CD4-positive, alpha-beta T cell treated with Interleukin-10 for 1 hour (primary cell): ENCODE measurements at places on chromosomes 4 and X.

DNA sequence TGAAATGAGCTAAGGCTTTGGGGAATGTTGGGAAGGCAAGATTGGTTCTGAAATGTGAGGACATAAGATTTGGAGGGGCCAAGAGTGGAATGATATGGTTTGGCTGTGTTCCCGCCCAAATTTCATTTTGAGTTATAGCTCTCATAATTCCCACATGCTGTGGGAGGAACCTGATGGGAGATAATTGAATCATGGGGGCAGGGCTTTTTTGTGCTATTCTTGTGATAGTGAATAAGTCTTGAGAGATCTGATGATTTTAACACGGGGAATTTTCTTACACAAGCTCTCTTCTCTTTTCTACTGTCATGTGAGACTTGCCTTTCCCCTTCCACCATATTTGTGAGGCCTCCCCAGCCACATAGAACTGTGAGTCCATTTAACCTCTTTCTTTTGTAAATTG lies 157.6 kb upstream of the C1QTNF7 start:
- DNase-seq, result no peak

DNA sequence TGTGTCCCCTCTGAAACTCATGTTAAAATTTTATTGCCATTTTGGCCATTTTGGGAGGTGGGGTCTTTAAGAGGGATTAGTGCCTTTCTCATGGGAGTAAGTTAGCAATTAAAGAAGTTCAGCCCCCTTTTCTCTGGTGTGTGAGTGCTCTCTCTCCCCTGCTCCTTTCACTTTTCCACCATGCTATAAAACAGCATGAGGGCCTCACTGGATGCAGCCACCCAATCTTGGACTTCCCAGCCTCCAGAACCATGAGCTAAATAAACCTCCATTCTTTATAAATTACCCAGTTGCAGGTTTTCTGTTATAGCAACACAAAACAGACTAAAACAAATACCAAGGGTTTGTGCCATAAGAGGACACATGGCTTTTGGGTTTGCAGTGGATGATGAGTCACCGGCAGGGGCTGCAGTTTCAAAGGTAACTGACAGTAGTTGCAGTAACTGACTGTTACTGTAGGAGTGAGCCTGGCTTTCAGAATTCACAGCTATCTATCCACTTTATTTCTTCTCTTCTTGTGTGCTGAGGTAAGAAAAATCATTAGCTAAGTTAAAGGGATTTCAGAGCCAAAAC lies 121.5 kb downstream of the PPEF1 start:
- DNase-seq, result no peak

DNA sequence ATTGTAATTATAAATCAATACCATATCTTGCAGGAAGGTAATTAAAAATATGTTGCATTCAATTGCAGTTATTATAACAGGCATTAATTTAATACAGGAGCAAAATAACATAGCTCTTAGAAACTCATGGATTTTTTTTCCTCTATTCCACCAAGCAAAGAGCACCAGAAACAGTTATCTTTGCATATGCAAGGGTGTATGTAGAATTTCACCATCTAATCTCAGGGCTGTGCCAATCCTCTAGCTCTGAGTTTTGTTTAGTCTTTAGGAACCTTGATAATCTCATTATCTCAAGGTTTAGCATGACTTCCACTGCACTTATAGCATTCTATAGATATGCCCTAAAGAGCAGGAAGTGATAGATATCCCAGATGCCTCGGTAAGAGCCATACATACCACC lies 197.5 kb downstream of the VEGFC start:
- no peak for DNase-seq

DNA sequence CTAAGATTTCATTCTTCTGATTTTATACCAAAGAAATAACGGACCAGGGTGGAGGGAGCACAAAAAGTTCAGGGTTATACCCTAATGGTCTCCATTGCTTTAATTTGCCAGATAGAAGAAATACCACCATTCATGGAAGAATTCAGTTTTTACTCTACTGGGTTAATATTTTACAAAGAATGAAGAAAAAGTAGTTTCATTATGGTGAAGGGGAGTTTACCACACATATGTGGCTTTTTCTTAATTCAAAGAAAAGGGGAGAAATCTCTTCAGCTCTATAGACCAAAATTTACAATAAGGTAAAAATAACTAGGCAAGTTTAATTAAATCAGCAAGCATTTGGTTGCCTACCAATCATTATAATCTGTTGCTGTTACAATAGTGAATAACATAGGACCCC lies 37.6 kb downstream of the CASK start:
- no peak for DNase-seq

GRCh38 chrX:24369816-24370215 lies 9.4 kb downstream of the SUPT20HL1 start:
- no peak for DNase-seq

DNA sequence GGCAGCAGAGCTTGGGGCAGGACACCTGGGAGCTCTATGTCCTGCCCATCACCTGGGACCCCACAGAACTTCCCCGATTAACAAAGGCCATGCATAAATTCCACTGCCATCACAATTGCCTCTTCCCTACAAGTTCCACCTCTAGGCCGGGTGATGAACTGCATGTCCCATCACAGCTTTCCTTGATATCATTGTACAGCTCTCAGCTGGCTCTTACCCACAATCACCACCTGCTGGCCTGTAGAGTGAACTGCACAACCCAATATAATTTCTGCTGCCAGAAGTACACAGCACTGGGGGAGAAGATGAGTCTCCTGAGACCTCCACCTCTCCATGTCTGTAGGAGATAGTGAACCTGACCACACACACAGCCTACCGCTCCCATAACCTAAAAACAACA lies 285.0 kb upstream of the AADAT start:
- DNase-seq, result no peak

DNA sequence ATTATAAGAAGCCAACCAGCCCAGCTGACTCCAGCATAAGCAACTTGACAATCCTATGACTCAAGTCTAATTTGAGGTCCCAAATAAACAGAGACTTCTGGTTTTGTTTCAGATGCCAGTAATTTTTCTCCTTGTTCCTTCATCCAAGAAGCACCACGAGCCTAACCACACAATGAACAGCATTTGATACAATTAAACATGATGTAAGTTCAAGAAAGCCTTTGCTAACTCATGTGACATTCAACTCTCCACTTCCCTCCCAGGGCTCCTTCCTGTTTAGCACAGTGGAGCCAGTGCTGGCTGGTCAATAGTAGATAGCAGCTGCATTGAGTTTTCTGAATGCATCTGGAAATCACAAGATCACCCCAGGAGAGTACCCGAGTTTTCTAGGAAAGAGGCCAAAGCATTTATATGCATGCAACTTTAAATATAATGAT lies 206.3 kb downstream of the ARHGAP24 start:
- DNase-seq, result peak; percentile 1

- DNase-seq, result no peak
Measured at GRCh38 chrX:130386408-130386808, 934 bp upstream of the GPR119 start.

GRCh38 chrX:12080265-12080664 lies 58.0 kb upstream of the FRMPD4 start:
- no peak for DNase-seq

DNA sequence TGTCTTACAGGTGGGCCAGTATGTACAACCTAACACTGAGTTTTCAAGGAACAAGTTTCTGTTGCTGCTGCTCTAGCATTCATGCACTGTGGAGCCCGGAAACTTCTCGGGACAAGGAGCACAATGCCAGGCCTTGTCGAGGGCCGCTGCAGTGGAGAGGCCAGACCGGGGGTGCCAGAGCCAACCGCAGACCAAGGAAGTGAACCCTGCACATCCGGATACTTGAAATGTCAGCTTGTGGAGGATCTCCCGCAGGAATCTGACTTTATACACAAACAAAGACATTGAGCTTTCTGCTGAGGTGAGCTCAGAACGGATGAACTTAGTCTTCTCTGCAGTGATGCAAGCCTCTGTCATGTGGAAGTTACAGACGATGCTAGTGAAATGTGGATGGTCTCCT lies 99.5 kb downstream of the ZNF827 start:
- DNase-seq, result no peak
